Stimulated activated CD4-positive, alpha-beta T cell treated with anti-CD3 and anti-CD28 coated beads, Interleukin-15, amount 100 ng/mL, for 1 hour (primary cell): ENCODE measurements at places on chromosomes 2 and 18.

GRCh38 chr2:36380624-36381481 is 25.3 kb downstream of the CRIM1 start:
- no peak for DNase-seq

- DNase-seq, result no peak
Measured at GRCh38 chr18:49899657-49900330, 86.5 kb upstream of the ACAA2 start.

DNA sequence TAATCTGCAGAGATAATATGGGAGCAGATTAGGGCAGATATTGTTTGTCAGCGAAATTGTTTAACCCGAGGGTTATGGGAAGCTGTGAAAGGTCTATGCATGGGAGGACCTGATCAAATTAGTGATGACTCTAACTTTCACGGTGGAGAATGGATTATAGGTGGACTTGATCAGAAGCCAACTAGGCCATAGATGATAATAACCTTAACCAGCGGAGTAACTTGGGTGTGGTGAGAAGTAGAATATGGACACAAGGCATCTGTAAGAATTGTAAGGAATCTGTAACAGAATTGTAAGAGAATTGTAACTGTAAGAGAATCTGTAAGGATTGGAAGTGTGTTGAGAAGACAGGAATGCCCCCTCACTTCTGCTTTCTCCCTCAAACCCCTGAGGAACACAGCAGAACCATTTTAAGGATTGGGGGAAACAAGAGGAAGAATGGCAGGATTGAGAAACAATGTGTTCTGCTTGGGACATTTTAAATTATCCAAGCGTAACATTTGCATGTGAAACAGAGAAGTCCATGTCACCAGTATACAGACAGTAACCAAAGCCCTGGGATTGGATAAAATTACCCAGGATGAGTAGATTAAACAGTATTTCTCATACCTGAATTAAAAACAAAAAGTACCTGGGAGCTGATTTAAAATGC is 14.9 kb upstream of the SLC39A10 start:
- no peak for DNase-seq

DNA sequence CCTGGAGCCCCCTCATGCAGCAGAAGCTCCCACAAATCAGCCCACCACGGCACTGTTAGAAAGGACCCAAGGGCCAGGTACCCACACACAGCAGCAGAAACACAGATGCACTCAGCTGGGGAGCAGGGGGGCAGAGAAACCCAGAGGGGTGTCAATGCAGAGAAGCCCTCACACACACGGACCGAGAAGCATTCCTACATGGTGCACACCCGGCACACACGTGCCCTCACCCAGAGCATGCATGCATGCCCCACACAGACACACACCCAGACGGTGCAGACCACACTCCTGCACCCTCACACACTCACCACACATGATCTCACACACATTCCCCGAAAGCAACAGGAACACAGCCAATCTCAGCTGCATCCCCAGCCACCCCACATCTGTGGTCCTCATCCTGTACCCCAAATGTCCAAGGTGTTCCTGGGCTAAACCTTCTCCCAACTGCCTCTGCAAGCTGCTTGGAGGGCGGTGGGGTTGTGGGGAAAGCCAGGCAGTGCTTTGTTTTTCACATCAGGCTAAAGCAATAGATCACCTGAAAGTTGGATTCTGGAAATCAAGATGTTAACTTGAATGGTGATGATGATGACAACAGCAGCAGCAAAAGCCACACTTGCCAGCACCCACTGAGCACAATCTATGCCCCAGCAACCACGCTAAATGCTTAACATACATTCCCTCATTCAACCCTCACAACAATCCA is 102.3 kb downstream of the ZFP36L2 start:
- no peak for DNase-seq

GRCh38 chr2:212901604-212902275 is 249.7 kb downstream of the IKZF2 start:
- no peak for DNase-seq
